ENCODE measurements at places on chromosomes 2 and 18.

- no peak for DNase-seq
Observed at GRCh38 chr18:64132871-64133270, 16.0 kb downstream of the LINC00305 start.

- no peak for DNase-seq
Observed at GRCh38 chr2:197079832-197080555, 153.5 kb upstream of the PGAP1 start.

- no peak for DNase-seq
Observed at GRCh38 chr2:171128461-171128860, 32.2 kb downstream of the TLK1 start.

DNA sequence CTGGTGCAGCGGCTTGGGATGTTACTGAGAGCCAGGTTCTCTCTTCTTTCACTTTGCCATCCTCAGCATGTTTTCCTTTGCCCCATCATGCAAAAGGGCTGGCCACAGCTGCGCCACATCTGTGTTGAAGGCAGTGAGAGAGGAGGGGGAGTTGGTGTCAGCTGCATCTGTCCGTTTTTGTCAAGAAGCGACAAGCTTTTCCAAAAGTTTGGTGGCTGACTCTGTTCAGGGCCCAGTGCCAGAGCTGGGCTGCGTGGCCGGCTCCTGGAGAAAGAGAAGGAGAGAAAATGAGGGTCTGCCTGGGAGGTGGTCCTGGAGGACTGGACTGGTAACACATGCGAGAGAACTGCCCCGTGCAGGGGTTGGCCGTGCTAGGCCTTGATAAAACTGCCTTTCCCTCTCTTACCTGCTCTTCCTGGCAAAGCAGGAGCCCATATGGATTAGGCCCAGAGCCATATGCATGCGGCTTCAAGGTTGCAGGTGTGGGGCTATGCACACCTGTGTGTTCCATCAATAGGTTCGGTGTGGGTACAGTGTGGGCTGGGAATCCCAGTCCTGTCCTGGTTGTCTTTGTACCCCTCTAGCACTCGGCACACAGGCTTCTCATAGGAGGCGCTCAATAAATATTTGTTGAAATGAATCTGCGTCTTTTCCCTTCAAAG, 9.0 kb downstream of the RNF144A start:
- no peak for DNase-seq

- DNase-seq, result no peak
Observed at GRCh38 chr18:44837482-44838180, 156.9 kb downstream of the SETBP1 start.

DNA sequence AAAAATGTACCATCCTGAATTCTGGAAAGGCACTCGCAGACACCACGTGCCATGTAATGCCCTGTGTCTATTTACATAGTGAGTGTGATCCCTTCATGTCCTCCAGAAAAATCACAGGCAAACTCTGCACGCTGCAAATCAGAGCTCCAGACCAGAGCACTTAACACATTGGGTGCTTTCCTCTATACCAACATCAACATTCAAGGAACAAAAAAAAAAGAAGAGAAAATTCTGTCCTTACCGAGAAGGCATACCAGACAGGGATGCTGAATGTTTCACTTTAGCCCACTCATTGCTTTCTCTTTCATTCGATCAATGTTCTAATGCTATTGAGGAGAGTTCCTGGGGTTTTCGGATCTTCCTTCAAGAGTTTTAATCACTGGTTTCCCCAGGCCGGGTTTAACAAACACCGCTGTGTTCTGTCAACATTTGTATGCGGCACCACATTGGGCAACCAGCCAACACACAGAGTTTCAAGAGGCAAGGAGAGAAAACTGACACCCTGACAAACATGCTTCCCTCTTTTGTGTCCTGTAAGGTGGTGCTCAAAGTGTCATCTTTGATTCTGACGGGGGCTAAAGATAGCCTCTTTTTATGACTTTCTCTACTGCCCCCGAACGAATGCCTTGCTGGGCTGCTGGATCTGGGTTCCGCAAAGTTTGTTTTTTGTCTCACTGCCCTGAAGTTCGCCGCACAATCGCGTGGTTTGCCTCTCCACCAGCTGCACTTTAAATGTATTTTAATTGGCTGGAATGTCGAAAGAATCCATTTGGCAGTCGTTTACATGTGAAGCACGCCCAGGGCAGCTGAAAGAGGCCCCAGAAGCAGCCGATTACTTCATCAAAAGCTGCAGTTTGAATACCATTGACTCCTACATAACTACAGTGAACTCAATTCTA, 106.4 kb upstream of the NCKAP5 start:
- no peak for DNase-seq

DNA sequence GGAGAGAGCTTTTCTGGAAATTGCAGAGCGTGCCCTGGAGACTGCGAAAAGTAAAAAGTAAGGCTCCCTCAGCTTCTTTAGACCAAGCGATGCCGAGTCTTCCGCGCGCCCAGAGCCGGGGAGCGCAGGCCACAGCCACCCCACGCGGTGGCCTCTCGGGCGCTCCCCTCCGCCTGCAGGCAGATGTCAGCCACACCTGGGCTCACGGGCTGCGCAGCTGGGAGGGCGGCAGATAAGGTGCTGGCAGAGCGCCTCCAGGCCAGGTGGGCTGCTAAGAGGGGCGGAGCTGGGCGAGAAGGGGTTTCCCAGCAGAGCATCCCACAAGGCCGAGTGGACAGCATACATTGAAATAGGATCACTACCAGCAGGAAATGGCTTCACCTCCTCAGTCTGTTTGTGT, 81.7 kb downstream of the ARHGEF4 start:
- no peak for DNase-seq

GRCh38 chr2:118859157-118859770, 11.8 kb upstream of the EN1 start:
- DNase-seq, result no peak

DNA sequence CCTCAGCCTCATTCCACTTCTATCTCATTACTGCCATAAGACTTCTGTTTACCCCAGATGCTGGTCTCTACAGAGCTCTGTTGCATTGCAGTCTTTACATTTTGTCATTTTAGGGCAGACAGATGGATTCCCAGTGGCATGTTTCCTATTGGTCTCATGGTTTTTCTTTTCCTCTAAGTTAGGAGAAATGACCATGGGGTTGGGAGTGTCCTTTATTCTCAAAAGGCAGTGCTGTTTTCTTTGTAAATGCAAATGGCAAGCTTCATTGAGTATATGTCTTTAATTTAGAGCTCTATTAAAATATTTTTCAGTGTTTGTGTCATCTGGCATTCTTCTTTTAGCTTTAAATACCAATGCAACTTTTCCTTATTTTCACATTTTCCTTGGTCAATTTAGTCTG, 57.0 kb downstream of the MSTN start:
- DNase-seq, result no peak

- DNase-seq, result no peak
Observed at GRCh38 chr2:180446492-180446891, 439.4 kb upstream of the CWC22 start.

DNA sequence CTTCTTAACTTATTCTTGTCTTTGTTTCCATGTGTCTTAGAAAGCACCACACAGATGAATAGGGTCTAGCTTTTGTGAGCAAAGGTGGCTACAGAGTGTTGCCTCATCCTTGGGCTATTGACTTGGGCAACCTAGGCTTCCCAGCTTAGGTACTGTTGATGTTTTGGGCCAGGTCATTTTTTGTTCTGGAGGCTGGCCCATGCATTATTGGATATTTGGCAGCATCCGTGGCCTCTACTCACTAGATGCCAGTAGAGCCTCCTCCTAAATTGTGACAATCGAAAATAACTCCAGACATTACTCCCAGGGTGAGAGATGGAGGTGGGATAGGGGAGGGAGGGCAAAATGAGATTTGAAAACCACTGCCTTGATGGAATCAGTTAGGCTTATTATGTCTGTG, 127.3 kb upstream of the EPC2 start:
- no peak for DNase-seq
